NB4 (cell line): ENCODE measurements at places on chromosomes 3 and 15.

- peak; percentile 51 for DNase-seq
Measured at GRCh38 chr3:150495563-150496168, 50.6 kb downstream of the SERP1 start.

GRCh38 chr15:79310612-79310984 is 314 bp upstream of the TMED3 start:
- no peak for DNase-seq

DNA sequence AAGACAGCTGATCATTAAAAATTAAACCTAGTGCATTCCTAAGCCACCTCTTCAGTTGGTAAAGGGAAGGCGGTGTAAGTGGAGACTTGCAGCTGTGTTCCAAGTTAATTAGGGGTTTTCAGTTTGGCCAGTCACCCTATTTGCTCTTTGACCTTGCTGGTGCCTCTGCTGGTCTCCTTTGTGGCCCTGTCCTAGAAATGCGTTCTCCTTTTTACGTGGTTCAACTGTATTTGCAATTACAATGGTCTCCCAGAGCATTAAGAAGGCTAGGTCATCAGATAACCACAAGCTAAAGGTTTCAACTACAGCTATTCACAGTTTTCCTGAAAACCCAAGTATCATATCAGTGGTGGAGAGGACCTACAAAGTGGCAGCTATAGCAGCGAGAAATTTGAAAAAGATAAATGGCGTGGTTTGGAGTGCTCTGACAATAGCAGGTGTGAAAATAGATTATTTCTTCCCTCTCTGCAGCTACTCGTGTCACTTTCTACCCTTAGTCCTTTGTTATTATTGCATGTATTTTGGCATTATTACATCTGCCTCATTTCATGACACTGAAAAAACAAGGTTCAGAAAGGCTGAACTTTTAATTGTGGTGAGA is 203.5 kb upstream of the TBC1D5 start:
- DNase-seq = peak; percentile 50

DNA sequence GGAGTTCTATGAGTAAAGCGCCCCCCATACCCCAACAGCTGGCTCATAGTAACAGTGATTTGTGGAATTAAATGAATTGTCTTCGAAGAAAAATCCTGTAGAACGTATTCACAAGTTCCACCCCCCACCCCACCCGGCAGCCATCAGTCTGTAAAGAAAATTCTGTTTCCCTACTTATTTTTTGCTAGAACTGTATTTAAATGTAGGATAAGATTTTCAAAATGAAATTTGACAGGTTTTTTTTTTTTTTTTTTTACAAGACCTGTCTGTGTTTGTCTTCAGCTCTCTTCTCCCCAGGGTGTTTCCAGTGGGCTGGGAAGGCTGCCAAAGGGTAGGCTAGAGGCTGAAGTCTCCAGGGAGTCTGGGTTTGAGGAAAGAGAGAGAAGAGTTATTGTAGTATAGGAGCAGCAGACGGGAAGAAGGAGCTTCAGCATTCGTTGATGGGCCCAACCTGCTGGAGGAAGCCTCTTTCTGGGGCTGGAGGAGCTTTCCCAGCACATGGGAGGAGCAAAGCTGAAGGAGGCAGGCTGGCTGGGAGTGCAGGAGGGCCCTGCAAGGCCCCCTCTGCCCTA is 130.6 kb upstream of the SEMA6D start:
- no peak for DNase-seq

- peak; percentile 7 for DNase-seq
Measured at GRCh38 chr15:27958911-27959578, 140.1 kb downstream of the OCA2 start.

DNA sequence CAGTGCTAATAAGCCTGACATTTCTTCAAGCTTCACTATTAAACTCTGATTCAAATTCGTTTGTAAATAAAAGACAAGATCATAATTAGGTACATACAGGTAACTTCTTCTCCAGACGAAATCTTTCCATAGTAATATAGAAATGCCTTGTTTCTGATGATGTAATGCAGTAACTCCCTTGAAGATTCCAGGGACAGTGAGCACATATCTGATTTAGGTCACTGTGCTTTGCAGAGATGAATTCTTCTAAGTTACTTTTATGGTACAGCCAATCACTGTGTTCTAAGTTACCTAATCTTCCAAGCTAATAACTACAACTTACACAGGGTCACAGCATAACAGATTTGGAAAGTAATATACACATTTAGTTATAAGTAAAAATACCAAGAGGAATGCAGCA is 27.6 kb downstream of the SLC4A7 start:
- DNase-seq = no peak

GRCh38 chr3:171420667-171421066 is 39.5 kb downstream of the TNIK start:
- no peak for DNase-seq

DNA sequence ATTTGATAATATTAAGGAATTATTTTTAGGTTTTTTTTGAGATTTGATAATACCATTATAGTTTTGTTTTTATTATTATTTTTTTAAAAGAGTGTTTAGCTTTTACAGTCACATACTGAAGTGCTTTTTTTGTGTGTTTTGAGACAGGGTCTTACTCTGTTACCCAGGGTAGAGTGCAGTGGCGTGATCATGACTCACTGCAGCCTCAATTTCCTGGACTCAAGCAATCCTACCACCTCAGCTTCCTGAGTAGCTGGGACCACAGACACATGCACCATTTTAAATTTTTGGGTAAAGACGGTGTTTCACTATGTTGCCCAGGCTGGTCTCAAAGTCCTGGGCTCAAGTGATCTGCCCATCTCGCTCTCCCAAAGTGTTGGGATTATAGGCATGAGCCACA is 73.0 kb downstream of the SUMF1 start:
- DNase-seq = peak; percentile 75

GRCh38 chr3:99172736-99173657 is 271.5 kb upstream of the DCBLD2 start:
- DNase-seq = peak; percentile 67

DNA sequence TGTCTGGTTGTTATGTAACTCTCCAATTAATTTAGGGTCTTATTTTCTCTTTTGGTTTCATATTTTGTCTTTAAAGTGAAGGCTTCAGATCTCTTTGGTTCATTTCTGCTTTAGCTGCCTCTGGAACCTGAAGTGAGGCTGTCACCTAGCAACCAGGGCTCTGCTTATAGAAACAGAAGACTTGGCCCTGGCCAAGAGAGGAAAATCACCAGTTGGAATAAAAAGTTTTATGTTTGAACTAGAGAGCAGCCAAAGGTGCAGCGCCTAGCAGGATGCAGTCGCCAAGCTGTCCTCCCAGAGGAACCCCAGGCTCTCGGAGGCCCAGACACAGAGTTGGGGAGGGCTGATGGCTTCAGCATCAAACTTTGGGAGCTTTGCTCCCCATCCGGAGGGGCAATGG is 41.1 kb downstream of the LYZL4 start:
- DNase-seq = no peak

DNA sequence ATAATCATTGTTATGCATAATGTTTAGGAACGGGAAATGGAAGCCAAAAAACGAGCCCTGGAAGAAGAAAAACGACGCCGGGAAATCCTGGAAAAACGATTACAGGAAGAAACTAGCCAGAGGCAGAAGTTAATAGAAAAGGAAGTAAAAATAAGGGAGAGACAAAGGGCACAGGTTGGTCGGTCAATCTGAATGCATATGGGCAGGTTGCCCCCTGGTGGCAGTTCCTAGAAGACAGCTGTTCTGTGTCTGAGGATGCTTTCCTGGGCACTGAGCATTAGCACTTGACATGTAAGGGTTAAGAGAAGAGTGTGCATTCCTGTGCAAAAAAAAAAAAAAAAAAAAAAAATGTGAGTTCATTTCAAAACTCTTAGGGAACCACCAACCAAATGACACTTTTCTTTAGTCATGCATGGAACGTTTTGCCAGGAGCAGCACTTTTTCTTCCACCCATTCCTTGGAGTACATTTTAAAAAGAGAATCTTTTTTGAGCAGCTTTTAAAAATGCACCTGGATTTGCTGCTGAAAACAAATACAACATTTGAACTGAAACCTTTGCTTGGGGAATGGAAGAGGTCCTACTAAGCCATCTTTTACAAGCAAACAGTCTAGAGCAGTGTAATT is 11.1 kb upstream of the ABHD10 start:
- peak; percentile 75 for DNase-seq

GRCh38 chr3:193132241-193132640 is 108.8 kb upstream of the PLAAT1 start:
- DNase-seq = no peak

- no peak for DNase-seq
Measured at GRCh38 chr3:16375891-16376290, 110.9 kb downstream of the OXNAD1 start.

DNA sequence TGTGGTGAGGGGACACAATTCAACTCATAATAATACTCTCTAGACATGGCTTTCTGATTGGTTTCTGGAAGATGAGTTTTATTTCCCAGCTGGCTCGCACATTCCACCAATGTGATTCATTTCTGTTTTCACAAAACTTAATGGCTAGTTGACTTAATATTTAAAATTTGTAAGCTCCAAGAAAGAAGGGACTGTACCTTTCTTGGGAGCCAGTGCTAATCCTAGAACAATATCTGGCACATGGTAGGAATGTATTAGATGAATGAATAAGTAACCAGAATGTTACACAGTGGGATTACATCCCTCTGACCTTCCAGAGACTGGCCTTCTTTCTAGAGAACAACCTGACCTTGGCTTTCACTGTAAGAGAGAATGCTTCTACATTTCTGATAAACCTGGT is 262.8 kb downstream of the RORA start:
- DNase-seq = no peak

DNA sequence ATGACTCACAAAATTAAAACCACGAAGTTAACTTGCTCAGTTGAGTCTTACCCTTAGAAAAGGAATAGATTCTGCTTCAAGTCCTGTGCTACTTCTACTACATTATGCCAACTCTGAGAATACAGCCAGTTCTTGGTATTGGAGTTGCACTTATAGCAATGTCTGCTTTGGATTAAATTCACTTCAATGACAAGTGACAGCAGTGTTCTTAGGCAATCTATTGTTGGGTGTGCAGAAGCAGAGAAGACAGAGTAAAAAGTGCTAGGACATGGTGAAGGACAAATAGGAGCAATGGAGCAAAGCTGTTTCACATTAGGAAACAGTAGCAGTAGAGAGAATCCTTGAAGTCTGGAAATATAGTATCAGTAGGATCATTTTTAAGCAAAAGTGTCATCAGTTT is 713.1 kb downstream of the SI start:
- no peak for DNase-seq

DNA sequence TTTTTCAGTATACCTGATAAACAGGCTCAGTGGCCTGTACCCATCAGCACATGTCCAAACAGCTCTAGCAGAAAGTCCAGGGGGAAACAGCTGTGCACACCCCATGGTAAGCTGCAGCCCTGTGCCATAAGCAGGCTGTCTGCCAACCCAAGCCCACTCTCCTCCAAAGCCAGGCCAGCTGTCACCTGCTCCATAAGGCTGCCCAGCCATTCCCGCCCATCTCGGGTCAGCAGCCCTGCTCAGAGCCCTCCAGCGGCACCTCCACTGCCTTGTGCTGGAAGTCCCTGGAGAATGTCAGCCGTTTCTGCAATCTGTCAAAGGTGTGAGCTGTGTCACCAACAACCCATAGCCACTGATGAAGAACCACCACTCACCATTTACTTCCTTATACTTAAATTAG is 82.0 kb downstream of the NTRK3 start:
- no peak for DNase-seq

DNA sequence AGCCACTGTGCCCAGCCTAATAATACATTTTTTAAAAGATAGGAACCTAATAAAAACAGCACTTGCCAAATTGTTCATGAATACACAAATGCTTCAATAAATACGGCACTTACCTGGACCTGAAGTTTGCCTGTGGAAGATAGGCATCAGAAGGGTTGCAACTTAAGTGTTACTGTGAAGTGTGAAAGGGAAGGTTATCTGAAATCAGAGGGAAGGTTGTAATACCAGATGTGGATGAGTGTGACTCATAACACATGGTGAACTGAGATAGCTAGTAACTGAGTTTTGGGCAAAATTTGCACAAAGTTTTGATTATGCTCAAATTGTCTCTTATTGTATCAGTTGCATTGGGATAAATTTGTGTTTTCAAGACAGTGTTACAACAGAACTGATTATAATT is 68.0 kb downstream of the ATP11B start:
- DNase-seq = no peak

DNA sequence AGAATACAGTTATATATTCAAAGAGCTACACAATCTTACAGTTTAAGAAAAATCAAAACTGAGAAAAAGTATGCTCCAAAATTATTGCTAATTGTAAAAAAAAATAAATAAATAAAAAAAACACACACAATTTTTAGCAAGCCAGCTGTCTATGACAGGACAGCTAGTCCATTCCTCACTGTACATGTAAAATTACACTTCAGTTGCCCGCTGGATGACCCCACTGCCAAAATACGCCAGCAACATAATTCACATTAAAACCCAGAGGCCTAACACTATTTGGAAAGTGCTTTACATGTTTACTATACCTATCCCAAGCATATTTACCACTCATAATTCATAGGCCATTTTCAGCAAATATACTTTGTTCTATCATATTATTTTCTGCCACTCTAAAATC is 5.8 kb downstream of the MYO9A start:
- DNase-seq = no peak

GRCh38 chr15:91924837-91925495 is 71.5 kb downstream of the SLCO3A1 start:
- no peak for DNase-seq

- DNase-seq = no peak
Measured at GRCh38 chr3:159239059-159239458, 437.2 kb downstream of the MFSD1 start.

DNA sequence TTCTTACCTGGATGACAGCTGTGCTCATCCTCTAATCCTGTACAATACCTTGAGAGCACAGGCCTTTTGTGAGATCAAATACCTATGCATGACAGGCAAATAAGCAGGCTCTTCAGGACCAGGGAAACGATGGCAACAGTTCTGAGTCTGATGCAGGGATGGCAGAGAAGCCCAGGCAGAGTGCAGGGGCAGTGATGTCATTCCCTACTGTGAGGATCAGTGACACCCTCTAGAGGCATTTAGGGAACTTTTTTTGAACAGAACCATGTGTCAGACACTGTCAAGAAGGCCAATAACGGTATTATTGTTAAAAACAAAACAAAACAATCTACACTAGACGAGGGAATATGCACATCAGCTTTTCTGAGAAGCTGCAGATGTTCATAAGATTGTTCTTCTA is 314.8 kb upstream of the CTDSPL start:
- DNase-seq = peak; percentile 35

DNA sequence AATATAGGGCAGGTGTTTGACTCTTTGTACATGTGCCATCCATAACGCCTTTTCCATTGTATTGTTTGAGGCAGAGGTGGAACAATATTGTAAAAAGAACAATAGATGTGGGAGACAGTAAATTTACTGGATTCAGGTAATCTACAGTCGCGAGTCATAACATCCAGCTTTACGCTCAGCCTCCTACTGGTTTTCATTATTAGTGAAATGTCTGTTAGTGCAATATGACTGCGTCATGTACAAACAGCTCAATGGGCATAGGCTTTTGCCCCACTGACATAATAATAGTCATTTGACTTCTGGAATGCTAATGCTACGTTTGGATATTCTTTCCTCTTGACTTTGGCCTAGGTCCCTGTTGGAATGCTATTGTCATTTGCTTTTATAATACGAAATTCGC is 9.5 kb downstream of the CACNA2D3 start:
- DNase-seq = no peak
